CMK (cell line): ENCODE measurements at places on chromosomes 4 and X.

DNA sequence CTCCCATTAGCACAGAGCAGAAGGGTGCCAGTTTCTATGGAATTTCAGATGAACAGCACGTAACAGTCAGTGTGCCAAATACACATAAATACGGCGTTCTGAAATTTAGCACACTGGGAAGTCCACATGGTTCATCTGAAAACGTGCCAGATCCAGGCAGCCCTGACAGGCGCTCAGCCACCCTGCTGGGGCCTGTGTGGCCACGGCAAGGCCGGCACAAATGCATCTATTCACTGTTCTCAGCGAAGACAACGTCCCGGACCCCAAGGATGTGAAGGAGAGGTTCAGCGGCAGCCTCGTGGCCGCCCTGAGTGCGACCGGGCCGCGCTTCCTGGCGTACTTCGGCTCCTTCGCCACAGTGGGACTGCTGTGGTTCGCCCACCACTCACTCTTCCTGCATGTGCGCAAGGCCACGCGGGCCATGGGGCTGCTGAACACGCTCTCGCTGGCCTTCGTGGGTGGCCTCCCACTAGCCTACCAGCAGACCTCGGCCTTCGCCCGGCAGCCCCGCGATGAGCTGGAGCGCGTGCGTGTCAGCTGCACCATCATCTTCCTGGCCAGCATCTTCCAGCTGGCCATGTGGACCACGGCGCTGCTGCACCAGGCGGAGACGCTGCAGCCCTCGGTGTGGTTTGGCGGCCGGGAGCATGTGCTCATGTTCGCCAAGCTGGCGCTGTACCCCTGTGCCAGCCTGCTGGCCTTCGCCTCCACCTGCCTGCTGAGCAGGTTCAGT lies 15.6 kb downstream of the DGKQ start:
- no peak for DNase-seq

GRCh38 chrX:8987672-8988250 lies 46.2 kb downstream of the FAM9B start:
- DNase-seq = no peak

GRCh38 chrX:111124418-111124817 lies 28.4 kb downstream of the PAK3 start:
- DNase-seq = no peak

DNA sequence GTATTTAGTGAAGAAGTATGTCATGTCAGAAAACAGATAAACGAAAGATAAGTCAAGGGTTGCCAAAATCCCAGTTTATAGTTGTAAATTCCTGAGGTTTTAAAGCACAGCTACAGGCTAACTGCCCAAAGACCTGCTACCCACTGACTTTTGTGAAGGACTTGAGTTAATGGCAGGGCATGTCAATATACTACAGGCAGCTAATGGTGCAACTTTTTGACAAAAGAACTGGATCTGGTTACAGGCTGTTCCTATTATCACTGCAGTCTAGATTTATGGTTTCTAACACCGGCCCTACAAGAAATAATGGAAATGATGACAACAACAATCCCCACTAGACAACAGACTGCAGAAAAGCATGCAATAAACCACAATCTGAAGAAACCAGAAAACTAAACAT lies 6.4 kb downstream of the SCML2 start:
- no peak for DNase-seq

- DNase-seq = no peak
Observed at GRCh38 chr4:4394644-4395043, 7.7 kb downstream of the NSG1 start.

DNA sequence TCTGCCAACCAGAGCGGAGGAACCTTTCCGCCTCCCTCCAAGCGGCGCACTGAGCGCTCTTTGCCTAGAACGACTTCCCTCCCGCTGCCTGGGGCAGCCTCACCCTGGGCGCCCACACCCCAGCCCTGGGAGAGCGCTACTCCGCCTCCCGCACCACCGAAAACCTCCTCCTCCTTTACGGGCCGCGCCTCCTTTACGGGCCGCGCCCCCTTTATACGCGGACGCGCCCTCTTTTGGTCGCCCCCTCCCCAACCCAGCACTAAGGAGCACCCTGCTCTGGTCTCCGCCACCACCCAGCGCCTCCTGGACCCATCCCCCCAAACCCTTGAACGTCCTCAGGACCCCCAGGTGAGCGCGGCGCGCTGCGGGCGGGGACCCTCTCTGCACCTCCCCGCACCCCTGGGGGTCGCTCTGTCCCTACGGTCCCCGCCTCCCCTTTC lies 586 bp upstream of the NSG1 start:
- DNase-seq = no peak

DNA sequence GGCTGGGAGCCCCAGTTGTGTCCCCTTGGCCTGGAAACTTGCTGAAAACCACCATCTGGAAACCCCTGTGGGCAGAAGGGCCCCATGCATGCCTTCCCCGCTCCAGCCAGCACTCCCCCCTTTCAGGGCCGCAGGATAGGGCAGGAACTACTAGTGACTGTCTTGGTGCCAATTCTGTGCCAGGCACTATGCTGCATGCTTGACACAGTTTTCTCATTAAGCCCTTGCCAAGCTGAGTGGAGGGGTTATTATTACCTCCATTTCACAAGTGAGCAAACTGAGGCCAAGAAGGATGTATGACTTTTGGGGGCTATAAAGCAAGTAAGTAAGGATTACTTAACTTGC lies 73.6 kb upstream of the PJA1 start:
- DNase-seq = no peak
